ENCODE measurements at places on chromosomes 6 and 20.

- no peak for DNase-seq
Measured at GRCh38 chr6:5524110-5524509, 262.8 kb downstream of the FARS2 start.

DNA sequence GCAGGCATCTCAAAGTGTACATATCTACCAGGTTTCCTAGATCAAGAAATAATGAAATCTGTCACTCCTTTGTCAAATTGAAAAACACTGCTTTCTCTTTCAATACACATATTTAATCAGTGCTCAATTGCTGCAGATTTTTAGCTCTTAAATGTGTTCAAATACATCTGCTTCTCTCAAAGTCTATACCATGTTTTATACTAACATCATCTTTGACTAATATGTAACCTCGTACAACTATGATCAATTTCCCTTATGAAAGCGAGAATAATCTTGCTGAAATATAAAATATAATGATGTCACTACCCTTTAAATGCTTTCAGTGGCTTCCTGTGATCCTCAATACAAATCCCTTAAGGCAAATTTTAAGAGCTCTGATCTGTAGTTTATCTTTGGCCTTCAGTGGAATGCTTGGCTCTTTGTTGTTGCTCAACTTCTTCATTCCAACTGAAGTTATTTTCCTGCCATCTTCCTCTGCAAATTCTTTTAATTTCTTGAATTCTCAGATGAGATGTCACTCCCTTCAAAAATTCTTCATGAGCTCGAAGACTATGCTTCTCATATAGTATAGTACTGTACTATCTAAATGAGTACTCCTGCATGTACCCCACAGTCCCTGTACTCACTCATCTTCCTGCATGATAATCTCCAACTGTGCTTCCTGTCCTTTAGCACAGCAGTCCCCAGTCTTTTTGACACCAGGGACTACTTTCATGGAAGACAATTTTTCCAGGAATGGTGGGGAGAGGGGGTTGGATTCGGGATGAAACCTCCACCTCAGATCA, 545.1 kb upstream of the GJE1 start:
- no peak for DNase-seq

DNA sequence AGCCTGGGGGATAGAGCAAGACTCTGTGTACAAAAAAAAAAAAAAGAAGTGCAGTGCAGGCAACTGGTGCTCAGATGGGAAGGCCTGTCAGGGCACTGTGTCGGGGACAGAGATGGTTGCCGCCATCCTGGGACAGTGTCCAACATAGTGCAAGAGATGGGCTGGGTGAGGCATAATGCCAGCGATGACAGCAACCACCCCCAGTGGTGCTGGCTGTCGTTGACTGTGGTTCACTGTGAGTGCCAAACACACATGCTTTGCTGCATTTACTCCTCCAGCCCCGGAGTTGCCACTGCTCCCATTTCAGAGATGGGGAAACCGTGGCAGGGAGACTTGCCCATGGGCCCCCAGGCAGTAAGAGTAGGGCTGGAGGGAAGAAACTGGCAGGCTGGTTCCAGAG, 5.2 kb upstream of the C20orf203 start:
- DNase-seq = no peak

GRCh38 chr6:102853249-102853955, 1459.9 kb downstream of the GRIK2 start:
- no peak for DNase-seq

DNA sequence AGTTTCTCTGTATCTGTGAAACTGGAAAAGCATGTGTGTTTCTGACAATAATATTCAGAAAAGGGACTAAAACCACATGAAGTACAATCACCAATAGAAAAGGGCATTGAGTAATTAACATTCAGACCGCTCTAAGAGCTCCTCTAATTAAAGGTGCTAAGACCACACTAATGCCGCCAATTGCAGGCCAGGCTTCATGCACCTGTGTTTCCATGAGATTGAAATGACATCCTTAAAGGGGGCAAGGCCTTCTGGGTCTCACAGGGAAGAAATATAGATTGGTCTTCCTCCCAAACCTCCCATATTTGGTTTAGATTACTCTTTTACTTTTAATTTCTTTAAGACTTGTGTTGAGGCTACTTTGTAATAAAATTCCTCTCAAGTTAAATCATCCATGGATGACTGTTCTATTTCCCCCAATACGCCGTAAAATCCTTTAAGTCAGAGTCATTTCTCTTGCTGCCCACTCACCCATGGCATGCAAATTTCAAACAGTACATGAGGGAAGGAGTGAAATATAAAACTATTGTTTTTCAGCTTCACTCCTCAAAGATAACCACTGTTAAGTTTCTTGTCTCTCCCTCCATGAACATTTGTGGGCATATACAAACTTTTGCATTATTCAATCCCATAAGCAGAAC, 110.6 kb downstream of the UBE3D start:
- DNase-seq = no peak

- DNase-seq = no peak
Measured at GRCh38 chr20:49697071-49697470, 16.6 kb downstream of the B4GALT5 start.

DNA sequence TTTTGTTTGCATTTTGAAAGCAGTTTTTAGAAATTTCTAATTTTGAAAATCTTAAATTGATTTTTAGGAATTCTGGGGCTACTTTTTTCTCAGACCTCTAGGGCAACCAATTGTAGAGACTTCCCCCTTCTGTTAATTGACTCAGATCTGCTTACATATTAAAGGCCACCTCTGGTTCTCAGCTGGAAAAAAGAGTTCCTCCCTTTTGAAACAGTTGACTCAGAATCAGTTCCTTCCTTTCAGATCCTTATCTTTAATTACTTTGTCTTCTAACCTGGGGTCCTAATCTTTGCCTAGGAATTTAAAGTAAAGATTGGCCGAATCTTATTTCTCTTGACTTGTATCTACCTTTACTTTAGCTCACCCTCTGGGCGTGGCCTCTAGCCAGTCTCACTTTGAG, 146.8 kb downstream of the LAMA2 start:
- DNase-seq = no peak

- DNase-seq = no peak
Measured at GRCh38 chr6:41653691-41654090, 15.4 kb downstream of the MDFI start.

GRCh38 chr6:114997813-114998292, 655.0 kb upstream of the HS3ST5 start:
- DNase-seq = no peak

DNA sequence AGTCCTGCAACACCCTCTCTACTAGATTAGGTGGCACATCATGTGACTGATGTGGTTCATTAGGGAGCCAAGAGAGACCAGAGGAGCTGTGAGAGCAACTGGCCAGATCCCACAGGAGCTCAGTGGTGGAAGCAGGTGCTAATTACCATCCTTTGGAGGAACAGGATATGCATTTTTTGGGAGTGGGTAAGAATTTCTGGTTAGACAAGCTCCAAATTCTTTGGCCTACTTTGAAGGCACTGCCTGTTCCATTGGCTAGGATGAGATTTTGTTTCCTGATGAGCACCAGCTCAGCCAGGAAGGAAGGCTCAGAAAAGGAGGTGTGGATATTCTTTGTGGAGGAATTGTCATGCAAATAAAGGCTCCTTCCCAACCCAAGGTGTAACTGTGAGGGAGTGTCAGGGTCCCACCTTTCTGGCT, 130.3 kb upstream of the BMP2 start:
- DNase-seq = no peak

GRCh38 chr6:16136091-16136490, 7.2 kb downstream of the MYLIP start:
- DNase-seq = no peak

GRCh38 chr6:105641504-105641903, 238.6 kb upstream of the PREP start:
- no peak for DNase-seq

DNA sequence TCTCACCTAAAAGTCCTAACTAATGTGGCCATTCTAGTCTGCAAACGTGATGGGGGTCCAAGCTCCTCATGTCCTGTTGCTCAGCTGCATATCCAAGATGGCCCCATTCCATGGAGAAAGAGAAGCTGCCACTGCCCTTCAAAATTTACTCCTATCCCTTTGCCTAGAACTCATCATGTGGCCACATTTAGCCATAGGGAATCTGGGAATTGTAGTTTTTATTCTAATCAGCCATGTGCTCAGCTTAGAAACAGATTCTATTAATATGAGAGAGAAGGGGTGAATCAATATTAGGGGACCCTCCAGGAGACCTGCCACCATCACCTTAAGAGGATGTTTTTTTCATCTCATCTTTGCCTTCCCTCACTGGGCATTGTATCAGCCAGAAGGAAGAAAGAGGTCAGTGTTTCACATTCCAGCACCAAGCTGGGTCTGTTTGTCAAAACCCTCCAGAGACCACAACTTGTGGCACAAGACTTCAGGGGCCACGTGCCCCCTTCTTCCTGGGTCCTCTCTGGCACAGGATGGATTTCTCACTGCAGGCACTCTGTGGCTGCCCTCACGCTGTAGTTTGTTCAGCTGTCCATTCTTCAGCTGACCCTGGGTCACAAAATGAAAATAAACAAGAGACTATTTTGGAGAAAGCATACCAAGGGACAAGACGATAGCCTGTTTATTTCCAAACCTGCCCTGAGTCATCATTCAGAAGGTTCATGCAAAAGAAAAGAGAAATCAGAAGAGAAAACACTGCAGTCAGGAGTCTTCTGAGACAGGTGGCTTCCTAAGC, 172.0 kb downstream of the EYA2 start:
- DNase-seq = no peak

GRCh38 chr6:42429042-42429585, 22.6 kb downstream of the TRERF1 start:
- no peak for DNase-seq

DNA sequence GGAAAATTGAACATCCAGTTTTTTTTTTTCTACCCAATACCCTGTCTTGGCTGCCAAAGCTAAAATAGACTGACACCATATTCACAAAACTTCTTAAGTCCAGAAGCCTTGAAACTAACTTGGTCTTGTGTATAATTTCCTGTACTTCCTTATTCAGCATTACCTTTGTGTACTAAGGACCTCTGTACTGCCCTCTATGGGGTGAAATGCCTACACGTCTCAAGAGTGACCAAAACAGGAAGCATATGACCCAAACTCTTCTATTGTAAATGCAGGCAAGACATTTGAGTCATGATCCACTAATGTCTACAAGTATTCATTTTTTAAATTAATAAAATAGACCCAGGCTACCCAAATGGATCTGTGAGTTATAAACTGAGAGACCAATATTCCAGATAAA, 50.4 kb downstream of the HMGCLL1 start:
- no peak for DNase-seq

GRCh38 chr6:131317516-131317915, 182.2 kb downstream of the AKAP7 start:
- DNase-seq = no peak

All from stimulated activated CD4-positive, alpha-beta T cell treated with anti-CD3 and anti-CD28 coated beads, Interleukin-1b, Interleukin-23, amount 100 ng/mL, for 1 hour (primary cell).